ENCODE measurements at places on chromosomes 4 and X. TPM values are rescaled to one million over a fixed set of nuclear protein-coding genes. Genes with fewer than 3 reads are reported as not detected.

GAGE2A gene
- total RNA-seq: not detected

ERCC6L gene
- total RNA-seq: 12.4 TPM

OTC gene
- not detected for total RNA-seq

EREG gene
- 0.11 TPM for total RNA-seq

RRH gene
- total RNA-seq: 0.22 TPM

HS3ST1 gene
- total RNA-seq: under 0.01 TPM

CT45A10 gene
- total RNA-seq: not detected

CYTL1 gene
- total RNA-seq: 0.12 TPM

PNMA6F gene
- total RNA-seq: not detected

PRAF2 gene
- total RNA-seq: 9.1 TPM

ARAP2 gene
- total RNA-seq: 9.9 TPM

CASK gene
- total RNA-seq: 49.1 TPM

TLL1 gene
- total RNA-seq: under 0.01 TPM

ARSJ gene
- 40.9 TPM for total RNA-seq

ACE2 gene
- not detected for total RNA-seq

FAM133A gene
- 0.25 TPM for total RNA-seq

GPR173 gene
- total RNA-seq: 3.1 TPM

Data from uterine smooth muscle cell (primary cell).